ENCODE measurements at places on chromosomes 11 and 22.

DNA sequence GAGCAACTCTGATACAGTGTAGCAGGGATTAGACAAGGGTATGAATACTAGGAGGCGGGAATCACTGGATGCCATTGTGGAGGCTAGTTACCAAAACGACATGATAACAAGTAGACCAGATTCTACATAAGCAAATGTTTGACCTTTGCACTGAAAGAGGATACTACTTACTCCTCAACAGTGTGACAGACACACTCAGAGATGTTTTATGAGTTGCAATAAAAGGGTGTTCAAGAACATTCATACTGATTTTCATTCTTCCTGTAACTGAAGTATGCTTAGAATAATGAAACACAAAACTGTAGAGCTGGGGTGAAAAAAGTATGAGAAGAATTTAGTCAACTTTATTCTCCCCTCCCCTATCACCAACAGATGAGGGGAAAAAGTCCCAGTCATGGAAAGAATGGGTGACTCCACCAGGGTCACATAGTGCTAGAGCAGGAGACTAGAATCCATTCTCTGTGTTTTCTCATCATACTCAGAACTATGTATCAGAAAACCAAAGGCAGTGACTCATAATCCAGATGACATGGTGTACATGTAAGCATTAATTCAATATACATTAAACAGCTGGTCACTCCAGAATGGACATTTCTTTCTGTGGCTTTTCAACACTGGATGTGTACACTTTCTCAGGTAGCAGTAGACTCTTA, 32.8 kb downstream of the ARHGAP20 start:
- DNase-seq, result no peak

- DNase-seq, result no peak
Observed at GRCh38 chr11:66547662-66548009, 933 bp downstream of the ACTN3 start.

DNA sequence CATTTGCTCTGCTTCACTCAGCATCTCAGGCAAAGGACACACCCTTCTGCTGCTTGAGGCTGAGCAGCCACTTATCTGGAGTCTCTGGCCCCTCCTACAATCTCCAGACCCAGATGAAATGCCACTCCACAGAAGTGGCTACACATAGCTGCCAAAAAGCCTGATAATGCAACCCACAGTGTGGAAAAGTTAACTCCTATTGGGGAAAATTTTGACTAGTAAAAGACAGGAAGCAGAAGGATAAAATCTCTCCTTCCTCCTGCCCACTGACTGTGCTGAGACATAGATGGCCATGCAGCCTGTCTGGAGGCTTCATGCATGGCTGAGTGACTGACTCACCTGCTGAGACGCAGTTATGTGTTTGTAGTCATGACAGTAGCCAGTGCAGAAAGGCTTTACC, 92.3 kb upstream of the TEAD1 start:
- DNase-seq, result no peak

DNA sequence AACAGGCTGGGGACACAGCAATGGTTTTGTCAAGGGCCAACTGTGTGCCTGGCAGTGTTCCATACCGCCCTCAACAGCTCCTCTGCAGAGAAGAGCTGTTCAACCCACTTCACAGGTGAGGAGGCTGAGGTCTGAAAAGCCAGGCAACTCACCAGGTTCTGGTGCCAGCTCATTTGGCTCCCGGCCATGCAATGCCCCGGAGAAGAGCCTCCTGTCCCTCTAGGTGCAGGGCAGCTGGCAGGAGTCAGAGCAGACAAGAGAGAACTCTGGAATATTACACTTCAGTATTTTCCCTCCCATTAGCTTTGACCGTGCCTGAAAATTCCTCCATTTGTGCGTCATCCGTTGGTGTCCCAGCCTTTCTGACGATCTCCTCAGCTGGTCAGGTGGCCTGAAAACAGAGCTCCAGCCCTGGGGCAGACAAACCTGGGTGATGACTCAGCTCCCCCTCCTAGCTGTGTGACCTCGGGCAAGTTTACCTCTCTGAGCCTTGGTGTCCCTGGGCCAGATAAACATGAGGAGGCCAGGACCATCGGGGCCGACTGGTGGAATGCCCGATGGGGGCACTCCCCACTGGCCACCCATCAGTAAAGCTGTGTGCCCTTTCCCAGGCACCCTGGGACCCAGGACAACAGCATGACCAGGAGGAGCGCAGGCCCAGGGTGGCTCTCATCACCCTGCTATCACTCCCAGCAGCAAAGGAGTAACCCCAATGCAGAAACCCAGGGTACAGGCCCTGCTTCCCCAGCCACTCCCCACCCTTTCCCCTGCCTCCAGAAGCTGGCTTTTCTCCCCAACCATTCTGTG, 9.6 kb upstream of the C1QTNF6 start:
- no peak for DNase-seq

DNA sequence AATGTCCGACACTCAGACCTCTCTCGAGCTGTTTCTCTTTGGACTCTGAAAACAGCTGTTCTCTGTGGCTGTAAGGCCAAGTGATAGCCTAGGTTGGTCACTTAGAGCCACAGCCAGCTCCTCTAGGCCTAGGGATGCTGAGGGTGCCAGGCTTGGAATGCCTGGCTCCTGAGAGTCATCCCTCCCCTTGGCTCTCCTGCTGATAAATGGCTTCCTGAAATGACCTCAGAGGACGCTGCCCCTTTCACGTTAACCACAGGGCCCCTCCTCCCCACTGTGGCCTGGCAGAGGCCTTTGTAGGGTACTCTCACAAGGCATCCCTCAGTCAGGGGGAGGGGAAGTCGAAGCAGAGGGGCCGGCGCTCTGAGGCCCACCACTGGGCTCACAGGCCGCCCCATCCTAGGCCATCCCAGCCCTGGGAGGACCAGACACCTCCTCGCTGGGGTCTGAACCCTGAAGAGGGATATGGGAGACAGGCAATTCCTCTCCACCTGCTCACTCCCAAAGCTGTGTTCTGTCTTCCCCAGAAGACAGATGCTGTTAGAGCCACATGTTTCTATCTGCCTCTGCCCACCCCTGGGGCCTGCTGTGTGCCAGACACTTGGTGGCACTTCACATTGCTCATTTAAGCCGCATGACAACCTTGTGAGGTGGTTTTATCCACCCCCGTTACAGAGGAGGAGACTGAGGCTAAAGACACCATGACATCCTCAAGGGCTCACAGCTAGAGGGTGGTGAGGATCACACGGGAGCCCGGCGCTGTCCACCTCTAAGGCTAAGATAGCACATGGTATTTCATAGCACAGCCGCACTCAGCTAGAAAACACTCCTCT, 50.9 kb downstream of the ARFGAP3 start:
- no peak for DNase-seq

GRCh38 chr11:117898059-117898458, 21.6 kb upstream of the FXYD6 start:
- no peak for DNase-seq

GRCh38 chr11:88352139-88352538, 14.6 kb upstream of the CTSC start:
- no peak for DNase-seq

DNA sequence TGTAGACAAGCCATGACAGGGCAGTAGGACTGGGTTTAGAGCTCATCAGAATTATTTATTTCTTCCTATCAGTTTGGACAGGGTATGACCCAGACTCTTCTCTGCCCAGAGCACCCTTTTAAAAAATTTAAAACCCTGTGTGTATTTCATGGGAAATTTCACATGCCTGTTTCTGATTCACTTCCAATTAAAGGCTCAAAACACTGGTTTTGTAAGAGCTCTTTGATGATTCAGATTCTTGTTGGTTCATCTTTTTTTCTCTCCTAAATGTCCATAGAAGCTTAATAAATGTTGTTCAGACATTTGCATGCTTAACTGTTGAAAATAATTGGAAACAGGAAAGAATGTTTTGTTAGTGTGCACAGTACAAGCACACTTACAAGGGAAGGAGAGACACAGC, 13.8 kb downstream of the FLI1 start:
- DNase-seq, result no peak

DNA sequence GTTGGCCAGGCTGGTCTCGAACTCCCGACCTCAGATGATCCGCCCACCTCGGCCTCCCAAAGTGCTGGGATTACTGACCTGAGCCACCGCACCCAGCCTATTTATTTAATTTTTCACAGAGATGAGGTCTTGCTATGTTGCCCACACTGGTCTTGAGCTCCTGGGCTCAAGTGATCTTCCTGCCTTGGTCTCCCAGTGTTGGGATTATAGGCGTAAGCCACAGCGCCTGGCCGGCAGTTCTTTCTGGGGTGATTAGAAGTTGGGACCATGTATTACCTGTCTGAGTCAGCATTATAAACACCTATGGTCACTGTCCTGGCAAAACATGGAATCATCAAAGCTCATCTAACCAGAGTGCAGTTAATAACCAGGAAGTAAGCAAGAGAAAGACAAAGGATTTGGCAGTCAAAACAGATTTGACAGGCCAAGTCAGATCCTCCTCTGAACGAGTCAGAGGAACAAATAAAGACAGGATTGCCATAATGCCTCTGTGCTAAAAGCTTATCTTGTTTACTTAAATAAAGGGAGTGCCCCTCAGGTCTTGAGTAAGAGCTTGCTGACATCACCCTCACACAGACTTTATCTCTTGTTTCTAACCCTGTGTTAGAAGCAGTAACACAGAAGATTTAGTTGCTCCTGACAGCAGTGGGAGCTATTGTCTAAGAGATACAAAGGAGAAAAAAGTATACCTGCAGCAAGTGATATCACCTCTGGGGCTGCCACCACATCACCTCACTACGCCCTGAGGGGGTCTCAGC, 3.7 kb downstream of the SERPIND1 start:
- DNase-seq, result no peak

- no peak for DNase-seq
Observed at GRCh38 chr11:95592471-95592870, 197.1 kb downstream of the FAM76B start.

DNA sequence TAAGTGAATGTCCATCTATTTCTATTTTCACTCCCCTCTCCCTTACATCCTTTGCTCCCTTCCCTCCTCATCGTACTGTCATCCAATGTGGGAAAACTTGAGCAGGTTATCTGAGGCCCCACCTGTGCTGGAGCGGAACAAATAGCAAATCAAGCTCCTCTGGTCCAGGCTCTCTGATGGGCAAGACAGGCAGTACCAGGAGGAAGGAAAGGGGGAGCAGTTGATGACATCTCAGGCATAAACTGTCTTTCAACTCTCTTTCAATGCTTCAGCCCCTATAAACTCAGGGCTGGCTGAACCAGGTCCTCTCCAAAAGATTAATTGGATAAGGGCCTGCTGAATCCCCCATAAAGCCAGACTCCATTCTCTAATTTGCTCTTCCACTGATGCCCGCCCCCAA, 1.5 kb upstream of the CCKBR start:
- DNase-seq, result no peak

- no peak for DNase-seq
Observed at GRCh38 chr22:23670378-23671295, 20.2 kb upstream of the RGL4 start.

Measured in dorsolateral prefrontal cortex (tissue), 122 donors.